ENCODE measurements at places on chromosomes 5 and 9. TPM values are rescaled to one million over a fixed set of nuclear protein-coding genes. Genes with fewer than 3 reads are reported as not detected.

The TRIP13 gene
- 1.7 TPM for total RNA-seq

The LOX gene
- 16.7 TPM for total RNA-seq

The AHRR gene
- total RNA-seq: 2.0 TPM

The SOX30 gene
- 0.11 TPM for total RNA-seq

The SUSD3 gene
- 66.1 TPM for total RNA-seq

The RBM22 gene
- total RNA-seq: 35.5 TPM

The CBY3 gene
- not detected for total RNA-seq

DNA sequence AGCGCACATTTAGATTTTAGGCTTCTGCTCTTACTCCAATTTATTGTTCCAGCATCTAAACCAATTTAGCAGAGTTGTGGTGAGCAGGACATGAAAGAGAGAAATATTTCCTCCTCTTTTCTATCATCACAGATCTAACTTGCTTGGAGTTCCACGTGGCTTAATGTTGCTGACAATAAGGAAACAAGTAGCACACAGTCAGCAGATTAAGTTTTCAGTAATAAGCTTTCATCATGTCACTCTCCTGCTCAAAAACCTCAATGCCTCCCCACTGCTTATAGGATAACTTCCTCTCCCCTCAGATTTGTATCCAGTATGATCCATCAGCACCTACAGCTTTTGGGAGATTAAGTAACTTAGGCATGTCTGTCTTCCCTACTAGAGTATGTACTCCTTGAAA lies 10.4 kb upstream of the SSBP2 start:
- DNase-seq: no peak

- DNase-seq: no peak
Measured at GRCh38 chr9:4126996-4127395, 172.9 kb downstream of the GLIS3 start.

DNA sequence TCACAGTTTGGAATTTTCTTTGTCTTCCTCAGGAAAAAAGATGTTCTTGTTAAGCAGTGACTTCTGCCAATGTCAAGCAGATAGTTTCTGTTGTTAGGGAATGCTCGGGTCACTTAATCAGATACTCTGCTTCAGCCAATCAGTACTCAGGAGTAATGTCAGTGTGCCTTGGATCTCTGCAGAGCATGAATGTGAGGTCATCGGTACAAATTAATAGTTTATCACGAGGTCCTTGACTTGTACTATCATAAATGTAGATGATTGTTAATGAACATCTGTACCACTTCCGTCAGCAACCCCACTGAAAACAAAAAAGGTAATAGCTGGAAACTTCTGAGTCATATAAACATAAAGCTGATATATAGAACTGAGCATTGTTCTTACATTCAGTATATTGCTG lies 73.6 kb downstream of the FBXL7 start:
- DNase-seq: no peak

DNA sequence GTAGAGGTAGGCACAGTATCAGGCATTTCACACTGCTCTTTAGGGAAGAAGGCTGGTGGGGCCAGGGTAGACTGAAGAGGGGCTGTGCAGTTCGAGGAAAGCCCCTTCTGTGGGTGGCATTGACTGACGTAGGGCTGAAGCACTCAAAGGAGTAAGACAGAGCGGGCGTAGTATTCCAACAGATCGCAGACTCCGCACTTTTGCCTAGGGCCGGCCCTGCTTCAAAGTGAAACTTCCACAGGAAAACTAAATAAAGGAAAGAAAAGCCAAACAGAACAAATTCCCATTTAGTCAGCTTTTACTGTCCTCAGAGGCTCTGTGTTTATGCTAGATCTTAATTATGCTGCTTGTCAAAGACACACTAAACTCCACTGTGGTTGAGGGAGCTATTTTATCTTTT lies 493.0 kb upstream of the WWC1 start:
- DNase-seq: no peak

GRCh38 chr9:34437006-34437925 lies 21.1 kb downstream of the FAM219A start:
- peak; percentile 35 for DNase-seq

DNA sequence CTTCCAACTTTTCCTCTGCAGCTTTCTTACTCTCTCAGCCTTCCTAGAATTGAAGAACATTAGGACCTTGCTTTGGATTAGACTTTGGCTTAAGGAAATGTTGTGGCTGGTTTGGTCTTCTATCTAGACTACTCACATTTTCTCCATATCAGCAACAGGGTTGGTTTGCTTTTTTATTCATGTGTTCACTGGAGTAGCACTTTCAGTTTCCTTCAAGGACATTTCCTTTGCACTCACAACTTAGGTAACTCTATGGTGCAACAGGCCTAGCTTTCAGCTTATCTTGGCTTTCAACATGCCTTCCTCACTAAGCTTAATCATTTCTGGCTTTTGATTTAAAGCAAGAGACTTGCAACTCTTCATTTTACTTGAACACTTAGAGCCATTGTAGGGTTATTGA lies 153.1 kb downstream of the CCDC192 start:
- DNase-seq: no peak

- no peak for DNase-seq
Measured at GRCh38 chr5:59041355-59041754, 458.5 kb downstream of the RAB3C start.

DNA sequence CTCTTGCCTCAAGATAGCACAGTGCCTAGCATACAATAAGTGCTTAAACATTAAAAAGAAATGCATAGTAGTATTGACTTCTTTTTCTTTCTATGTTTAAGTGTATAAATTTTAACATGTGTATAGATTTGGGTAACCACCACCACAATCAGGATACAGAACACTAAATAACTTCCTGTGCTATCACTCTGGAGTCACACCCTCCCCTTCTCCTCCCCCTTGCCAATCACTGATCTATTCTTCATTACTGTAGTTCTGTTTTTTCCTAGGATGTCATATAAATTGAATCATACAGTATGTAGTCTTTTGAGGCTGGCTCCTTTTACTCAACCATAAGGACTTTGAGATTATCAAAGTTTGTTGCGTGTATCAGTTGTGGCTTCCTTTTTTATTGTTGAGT lies 68.5 kb downstream of the OSTF1 start:
- DNase-seq: no peak

GRCh38 chr5:123382252-123382651 lies 41.0 kb downstream of the CEP120 start:
- DNase-seq: no peak
